GM12865 (cell line): ENCODE measurements at places on chromosomes 11 and 22.

GRCh38 chr11:14644226-14645014 lies 816 bp downstream of the PDE3B start:
- DNase-seq, result peak; percentile 52

DNA sequence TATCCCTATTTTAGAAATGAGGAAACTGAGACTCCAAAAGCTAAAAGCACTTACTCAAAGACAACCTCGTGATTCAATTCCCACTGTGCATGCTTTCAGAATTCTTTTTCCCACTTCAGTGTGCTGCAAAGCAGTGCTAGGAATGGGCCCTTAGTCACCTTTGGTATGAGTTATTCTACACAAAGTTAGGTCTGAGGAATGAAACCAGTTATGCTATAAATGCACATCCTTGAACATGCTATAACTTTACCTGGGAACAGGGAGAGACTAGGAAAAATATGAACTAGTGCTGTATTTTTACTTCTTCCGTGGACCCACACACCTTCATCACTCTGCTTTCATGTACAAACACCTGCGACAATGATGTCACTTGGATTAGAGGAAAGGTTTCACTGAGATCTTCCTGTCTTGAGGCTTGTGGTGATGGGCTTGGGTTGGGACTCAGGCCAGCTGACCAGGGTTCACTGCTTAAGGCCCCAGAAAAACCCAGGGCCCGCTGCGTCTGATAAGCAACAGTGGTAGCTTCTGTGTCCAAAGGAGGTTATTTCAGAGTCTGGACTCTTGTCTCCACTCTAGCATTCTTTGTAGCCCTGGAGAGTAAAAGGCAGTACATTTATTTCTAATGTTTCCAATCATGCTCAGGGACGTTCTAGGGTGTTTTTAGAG lies 81.6 kb downstream of the ZC3H12C start:
- no peak for DNase-seq

DNA sequence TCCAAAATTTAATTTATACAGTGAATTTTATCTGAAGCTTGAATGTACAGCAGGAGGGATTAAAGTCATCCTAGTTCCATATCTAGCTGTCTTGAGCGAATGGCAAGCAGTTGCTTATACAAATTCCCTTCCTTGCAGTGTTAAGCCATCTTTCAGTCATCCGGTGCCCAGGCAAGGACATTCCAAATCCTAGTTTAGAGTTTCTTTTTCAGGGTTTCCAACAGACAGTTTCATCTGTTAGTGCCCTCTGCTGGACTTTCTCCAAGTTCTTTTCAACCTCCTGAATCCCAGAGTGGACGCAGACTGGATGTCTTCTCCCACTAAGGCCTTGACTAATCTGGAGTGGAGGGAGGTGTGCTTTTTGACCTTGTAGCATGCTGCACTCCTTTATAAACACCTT lies 45.4 kb downstream of the GRAMD1B start:
- no peak for DNase-seq

- DNase-seq, result no peak
Measured at GRCh38 chr11:13334034-13334786, 56.6 kb downstream of the BMAL1 start.

GRCh38 chr11:115083144-115083806 lies 404.9 kb downstream of the NXPE2 start:
- no peak for DNase-seq
